T follicular helper cell (primary cell): ENCODE measurements at places on chromosomes 1 and 21.

DNA sequence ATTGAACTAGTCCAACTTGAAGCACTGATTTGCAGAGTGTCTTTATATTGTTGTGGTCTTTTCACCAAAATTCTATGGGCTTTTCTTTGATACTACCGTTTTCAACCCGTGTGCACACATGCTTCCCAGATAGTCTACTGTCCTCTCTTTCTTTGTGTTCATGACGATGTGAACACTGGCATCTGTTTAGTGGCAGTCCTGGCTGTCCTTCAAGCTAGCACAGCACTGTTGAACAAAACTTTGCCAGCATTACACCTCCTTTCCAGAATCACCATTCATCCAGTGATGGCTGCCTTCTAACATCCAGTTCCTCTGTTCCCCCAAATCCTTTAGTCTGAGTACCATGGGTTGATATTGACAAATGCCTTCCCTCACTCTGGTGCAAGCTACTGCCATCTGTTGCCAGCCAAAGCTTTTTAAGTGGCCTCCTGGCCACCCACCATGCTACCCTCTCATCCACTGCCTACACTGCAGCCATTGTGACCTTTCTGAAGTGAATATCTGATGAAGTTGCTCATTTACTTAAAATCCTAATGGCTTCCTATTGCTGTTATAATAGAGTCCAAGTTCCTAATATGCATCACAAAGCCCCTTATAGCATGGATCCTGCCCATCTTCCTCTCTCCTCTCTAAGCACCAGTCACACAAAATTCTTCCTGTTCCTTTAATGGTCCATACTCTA is 94.3 kb downstream of the NIBAN1 start:
- no peak for DNase-seq

DNA sequence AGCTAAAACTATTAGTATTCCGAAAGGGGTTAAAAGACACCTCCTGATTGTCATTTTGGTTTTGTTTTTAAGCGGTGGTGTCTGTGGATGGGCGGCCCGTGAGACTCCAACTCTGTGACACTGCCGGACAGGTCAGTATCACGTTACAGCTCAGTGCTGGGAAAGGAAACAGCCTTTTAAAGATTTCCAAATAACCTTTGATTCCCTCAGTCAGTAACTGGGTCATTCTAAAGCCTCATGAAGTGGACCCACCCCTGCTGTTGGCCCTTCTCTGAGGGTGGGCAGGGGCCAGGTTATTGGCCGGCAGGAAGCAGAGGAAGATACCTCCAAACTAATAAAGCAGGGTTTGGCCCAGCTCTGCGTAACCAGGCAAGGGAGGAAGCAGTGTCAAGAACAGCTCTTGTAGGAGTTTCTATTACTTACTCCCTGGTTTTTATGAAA is 2.3 kb downstream of the RHOU start:
- no peak for DNase-seq

DNA sequence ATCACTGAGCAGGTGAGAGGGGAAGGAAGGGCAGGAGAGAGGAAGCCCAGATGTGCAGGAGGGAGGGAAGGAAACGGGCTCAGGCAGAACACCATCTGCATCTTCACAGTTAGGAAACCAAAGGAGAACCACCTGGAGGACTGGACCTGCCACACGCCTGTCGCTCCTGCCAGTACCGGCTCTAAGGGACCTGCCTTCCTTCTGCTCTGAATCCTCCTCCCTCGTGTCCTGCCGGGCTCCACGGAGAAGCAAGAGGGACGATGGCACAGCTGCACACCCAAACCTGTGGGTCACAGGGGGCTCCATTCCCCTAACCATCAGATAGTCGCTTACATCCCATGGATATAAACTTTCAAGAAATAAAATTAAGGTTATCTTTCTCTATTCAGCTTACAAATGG is 56.1 kb downstream of the TOR1AIP2 start:
- no peak for DNase-seq

GRCh38 chr1:55051621-55052020 is 12.3 kb downstream of the PCSK9 start:
- no peak for DNase-seq

GRCh38 chr1:30807318-30808066 is 49.9 kb upstream of the LAPTM5 start:
- DNase-seq = no peak

DNA sequence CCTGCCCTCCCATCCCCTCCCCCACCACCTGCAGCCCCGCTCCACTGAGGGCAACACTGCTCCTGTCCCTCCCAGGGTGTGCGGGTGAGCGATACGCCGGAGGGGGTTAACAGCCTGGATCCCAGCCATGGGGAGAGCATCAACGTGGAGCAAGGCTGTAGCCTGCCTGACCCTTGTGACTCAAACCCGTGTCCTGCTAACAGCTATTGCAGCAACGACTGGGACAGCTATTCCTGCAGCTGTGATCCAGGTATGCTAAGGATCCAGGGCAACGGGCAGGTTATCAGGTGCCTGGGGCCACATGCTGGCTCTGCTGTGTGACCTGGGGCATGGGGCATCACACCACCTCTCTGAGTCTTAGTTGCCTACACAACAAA is 15.0 kb downstream of the CELSR2 start:
- DNase-seq = no peak

GRCh38 chr1:206004826-206005225 is 1.6 kb upstream of the RAB7B start:
- no peak for DNase-seq

GRCh38 chr1:21782868-21783678 is at the start of gene USP48:
USP48 (minus strand) TSS chr1:21783149; CDS start chr1:21782957, 192 bp downstream.
- DNase-seq = peak; percentile 93

DNA sequence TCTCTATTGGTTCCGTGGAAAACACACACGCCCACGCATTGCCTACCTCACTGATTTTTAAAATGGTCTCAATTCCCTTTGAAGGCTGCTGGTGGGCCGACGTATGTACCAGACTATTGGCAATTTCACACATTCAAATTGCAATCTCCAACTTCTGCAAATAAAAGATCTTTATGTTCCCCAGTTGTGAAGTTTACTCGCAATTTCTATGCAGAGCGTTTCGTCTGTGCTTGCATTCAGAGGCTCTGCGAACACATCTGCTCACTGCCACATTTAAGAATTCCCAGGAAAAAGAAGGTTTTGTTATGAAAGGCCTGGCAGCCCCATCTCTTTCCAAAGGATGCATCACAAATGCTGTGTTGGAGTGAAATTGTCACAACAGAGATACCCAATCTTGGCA is 288.0 kb upstream of the KAZN start:
- no peak for DNase-seq

- DNase-seq = no peak
Measured at GRCh38 chr1:154404511-154404931, 622 bp upstream of the IL6R start.

DNA sequence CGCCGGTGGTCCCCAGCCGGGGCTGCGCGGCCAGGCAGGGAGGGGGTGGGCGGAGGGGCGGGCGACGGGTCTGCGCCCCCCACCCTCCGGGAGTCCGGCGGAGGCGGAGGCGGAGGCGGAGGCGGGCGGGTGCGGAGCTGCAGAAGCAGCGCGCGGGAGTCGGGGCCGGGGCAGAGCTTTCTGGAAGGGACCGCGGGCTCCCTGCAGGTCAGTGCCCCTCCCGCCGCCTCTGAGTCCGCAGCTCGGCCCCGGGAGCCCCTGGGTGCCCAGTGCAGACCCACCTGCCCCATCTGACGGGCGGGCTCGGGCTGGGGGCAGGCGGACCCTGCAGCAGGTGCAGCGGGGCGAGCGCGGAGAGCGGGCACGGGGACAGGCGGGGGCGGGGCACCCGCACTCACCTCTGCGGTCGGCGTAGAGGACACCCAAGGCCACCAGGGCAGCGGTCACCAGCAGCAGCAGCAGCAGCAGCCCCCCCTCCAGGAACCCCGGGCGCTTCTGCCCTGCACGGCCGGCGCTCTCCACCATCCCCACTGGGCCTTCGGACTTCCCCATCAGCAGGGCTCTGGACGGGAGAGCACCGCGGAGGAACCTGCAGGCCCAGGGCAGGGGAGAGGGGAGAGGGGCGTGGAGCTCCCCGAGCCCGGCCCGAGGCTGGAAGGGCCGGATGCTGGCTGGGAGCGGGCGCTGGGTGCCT is 3.7 kb downstream of the MMEL1 start:
- DNase-seq = no peak

DNA sequence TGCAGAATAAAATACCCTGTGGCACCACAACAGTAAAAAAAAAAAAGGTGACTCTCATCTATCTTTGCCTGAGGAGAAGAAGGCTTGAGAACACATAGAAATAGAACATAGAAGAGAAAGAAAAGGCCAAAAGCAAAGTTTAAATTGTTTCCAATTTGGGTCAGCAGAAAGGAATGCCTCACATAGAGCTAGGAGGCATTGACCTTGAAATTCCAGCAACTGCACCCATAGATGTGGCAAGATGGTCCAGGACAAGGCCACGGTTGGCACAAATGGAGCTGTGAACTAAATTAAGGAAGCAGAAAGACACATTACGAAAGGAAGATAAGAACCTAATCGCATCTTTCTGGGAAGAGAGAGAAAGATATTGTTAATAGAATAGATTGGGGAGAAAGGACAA is 588.3 kb downstream of the LMO4 start:
- no peak for DNase-seq

GRCh38 chr1:219264561-219264960 is 90.9 kb downstream of the LYPLAL1 start:
- no peak for DNase-seq

DNA sequence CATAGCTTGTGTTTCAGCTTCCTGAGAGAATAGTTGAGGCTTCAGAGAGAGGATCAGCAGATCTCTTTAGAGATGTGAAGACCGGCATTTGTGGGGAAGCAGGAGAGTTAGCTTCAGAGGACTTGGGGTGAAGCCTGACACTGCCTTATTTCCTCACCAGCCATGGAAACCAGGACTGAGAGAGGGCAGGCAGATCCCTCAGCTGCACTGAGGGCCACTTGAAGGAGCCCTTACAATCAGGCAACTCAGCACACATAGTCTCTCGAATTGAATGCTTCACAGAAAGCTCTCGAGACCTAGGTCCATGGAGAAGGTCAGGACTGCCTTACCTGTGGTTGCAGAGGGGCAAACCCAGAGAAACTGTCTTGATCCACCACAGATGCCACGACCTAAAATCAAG is 19.8 kb downstream of the NCF2 start:
- no peak for DNase-seq

GRCh38 chr1:208939537-208940085 is 643.9 kb upstream of the CAMK1G start:
- no peak for DNase-seq

DNA sequence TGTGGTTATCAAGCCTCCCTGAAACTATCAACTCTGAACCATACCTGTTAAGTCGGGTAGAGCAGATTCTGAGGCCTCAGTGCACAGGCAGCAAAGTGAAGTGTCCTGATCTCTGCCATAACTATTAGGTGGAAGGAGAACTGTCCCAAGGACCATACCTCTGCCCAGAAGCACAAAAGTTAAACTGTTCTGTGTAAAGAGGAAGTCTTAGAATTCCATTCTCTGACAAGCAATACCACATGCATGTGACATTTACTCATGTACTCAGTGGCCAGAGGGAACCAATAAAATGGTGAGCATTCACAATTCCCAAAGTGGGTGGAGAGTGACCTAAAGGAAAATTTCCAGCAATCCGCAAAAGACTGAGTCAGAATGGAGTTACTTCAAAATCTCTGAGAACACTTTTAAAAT is 61.0 kb downstream of the TOR3A start:
- no peak for DNase-seq

DNA sequence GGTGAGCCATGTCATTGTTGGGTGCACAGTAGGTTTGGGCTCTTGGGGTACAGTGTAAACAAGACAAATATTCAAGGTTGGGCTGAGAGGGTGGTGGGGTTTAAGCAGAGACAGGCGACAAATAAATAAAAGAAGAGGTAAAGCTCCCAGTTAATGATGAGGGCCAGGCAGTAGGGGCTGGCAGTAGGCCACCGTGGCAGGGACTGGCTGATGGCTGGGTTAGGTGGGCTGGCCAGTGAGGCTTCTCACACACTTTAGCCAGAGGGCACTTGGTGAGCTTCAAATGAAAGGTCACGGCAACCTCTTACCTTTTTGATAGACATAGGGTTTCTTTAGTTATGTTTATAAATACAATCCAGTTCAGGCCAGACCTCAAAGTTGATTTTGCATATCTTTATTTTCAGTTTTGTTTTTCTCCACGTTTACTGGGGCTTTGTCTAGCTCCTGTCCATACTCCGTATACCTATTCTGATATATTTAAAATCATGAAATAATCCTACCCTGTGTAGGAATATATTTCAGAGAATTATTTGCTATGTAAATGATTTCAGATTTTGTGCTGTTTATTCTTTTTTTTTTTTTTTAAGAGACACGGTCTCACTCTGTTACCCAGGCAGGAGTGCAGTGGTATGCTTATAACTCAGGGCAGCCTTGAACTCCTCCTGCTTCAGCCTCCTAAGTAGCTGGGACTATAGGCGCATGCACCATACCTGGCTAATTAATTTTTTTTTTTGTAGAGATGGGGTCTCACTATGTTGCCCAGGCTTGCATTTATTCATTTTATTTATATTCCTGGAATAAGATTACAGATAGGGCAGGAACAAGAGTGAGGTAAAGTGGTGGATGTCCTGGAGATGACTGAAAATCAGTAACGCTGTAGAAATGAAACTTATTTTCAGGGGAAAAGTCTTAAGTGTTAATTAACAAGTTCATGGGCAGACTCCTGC is 122.7 kb downstream of the RYR2 start:
- no peak for DNase-seq

DNA sequence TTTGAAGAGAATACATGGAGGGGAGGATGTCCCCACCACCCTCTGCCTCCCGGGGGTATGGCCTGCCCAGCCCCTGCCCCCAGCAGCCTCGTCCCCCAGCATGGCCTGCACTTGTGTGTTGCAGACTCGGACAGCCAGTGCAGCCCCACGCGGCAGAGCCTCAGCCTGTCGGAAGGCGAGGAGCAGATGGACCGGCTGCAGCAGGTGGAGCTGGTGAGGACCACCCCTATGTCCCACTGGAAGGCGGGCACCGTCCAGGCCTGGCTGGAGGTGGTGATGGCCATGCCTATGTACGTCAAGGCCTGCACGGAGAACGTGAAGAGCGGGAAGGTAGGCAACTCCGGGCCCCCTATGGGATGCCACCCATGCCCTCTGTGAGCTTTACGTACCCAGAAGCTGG is 59.5 kb upstream of the TMEM51 start:
- DNase-seq = no peak

DNA sequence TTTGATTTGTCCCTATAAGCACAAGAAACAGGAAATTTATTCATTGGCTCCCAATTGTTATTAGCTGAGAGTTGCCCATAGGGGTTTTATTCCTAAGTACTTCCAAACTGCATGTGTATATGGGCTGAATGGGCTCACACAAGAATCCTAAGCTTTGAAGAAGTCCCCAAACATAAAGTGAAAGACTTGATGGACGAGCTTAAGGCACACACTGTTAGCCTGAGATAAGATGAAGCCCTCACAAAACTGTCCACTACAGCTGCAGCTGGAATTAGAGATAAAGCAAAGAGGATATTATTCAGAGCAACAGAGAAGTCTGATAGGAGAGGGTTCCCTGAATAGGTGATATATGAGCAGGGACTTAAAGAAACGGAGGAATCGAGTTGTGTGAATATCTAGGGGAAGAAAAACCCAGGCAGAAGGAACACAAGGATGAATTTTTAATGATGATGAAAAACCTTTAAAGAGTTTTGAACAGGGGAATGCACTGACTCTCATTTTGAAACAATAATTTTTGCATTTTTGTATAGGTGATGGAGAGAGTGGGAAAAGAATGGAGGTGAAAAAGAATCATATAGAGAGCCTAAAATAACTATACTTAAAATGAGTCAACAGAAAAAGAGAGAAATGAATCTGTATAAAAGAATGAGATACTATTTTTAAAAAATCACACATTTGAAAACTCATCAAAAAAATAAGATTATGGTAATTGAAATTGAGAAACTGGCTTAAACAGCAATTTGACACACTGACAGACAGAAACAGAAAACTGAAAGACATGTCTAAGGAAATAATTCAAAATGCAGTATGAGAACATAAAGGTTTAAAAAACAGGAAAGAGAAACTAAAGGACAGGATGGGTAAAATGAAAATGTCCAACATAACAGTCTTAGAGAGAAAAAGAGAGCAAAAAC is 133.6 kb upstream of the POGK start:
- DNase-seq = no peak
